ENCODE measurements at places on chromosomes 5 and 9. TPM values are rescaled to one million over a fixed set of nuclear protein-coding genes. Genes with fewer than 3 reads are reported as not detected.

Gene PCDHB5
- total RNA-seq = 0.53 TPM

Gene ISL1
- total RNA-seq = not detected

Gene SLC36A3
- total RNA-seq = not detected

Gene SLC25A48
- not detected for total RNA-seq

Gene OR5C1
- not detected for total RNA-seq

Gene NR2F1
- 32.4 TPM for total RNA-seq

Gene SMARCA2
- total RNA-seq = 47.3 TPM

Gene PCDHGB3
- total RNA-seq = 1.3 TPM

GRCh38 chr5:95773335-95774059 lies 42.4 kb downstream of the RHOBTB3 start:
- no peak for DNase-seq

Gene LCN9
- not detected for total RNA-seq

GRCh38 chr5:128924299-128924698 lies 41.0 kb upstream of the SLC27A6 start:
- DNase-seq = no peak

- no peak for DNase-seq
Measured at GRCh38 chr5:171418982-171419687, at the start of gene FGF18. Gene FGF18, plus strand, starts transcription at chr5:171419647. Its CDS starts 553 bp downstream, at chr5:171420200.

- no peak for DNase-seq
Measured at GRCh38 chr5:107887166-107887943, 216.6 kb upstream of the EFNA5 start.

Gene MARCOL
- total RNA-seq = not detected

Gene PTPRD
- 0.60 TPM for total RNA-seq

Gene PLPPR1
- total RNA-seq = 0.25 TPM

Gene MYO10
- total RNA-seq = 126 TPM

Gene PCDHB7
- total RNA-seq = 0.40 TPM

DNA sequence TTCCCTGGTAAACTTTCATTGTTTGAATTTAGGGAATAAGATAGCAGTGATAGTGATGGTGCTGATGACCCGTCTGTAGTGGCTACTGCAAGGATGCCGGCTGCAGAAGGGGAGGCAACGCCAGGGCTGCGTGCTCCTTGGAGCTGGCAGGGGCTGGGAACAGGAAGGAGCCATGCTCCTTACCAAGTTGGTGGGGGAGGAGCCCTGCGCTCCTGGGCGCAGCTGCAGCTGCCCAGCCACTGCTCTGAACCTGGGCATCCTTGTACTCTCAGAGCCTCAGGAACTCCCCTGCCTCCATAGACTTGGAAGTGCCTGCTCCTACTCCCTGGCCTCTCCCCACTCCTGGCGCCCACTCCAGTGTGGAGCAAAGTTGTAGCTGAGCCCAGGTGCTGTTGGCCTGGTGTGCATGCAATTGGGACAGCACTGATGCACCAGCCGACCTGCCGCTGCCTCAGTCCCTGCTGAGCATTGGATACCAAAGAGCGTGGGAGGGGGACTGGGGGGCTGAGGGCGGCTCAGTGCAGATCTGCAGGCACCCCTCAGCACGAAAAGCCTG lies 585.1 kb upstream of the FAM174A start:
- DNase-seq = no peak

Gene OLFM1
- total RNA-seq = 0.46 TPM

DNA sequence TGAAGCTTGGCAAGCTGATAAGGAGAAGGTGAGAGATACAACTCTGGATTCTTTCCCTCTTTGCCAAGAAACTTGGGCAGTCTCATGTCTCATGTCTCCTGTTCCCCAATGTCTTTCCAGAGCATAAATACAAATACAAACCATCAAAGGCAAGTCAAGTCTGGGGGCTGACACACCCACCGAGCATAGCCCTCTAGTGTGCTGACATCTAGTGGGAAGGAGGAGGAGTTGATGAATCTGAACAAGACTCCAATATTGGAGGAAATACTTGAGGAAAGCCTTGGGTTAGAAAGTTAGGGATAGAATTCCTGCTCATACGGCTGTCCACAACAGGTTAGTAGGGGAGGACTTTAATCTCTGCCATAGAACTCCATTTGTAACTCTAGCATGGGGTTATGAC lies 8.6 kb downstream of the MLANA start:
- DNase-seq = no peak
